GM12878 (cell line): ENCODE measurements at places on chromosomes 4 and X. TPM values are rescaled to one million over a fixed set of nuclear protein-coding genes. Genes with fewer than 3 reads are reported as not detected.

DNA sequence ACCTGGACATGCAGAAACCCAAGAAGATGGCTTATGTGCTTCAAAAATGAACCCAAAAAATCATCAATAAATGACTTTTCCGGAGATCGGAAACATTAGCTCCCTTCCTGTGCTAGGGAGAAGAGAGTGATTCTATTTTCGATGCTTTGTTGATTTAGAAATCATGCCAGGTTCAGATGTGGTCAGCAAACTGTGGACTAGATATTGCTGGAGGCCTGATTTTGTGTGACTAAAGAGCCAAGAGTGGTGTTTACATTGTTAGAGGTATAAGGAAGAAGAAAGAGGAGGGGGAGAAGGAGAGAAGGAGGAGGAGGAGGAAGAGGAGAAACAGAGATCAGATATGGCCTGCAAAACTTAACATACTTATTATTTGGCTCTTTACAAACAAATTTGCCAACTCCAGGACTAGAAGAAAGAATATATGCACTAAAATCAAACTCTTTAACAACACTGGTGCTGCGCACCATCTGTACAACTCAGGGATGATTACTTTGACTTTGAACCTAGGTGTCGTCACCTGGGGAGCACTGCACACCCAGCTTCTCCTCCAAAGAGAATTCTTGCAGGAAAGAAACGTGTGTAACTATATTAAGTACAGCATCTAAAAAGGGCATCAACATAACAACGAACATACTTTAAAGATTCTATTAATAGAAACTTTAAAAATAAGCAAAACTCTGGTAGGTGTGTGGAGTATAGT, 664.9 kb upstream of the LCORL start:
- DNase-seq, result no peak

DNA sequence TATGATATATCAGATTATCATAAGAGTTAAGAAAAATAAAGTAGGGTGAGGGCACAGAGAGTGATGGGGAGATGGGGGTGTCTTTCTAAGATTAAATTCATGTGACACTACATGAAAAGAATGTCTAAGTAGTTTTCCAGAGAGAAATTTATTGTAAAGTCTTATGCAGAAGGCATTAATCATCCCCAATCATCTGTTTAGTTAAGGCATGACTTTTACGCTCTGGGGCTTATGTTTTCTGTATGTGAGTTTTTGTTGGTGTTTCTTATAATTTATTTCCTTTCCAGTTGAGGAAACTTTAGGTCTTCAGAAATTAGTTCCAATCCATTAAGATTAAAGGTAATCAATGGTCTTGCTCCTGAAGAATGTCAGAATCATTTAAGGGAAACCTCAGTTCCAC, 383.0 kb upstream of the GALNT7 start:
- no peak for DNase-seq

Gene F9
- polyA plus RNA-seq, result not detected in 2 replicates

DNA sequence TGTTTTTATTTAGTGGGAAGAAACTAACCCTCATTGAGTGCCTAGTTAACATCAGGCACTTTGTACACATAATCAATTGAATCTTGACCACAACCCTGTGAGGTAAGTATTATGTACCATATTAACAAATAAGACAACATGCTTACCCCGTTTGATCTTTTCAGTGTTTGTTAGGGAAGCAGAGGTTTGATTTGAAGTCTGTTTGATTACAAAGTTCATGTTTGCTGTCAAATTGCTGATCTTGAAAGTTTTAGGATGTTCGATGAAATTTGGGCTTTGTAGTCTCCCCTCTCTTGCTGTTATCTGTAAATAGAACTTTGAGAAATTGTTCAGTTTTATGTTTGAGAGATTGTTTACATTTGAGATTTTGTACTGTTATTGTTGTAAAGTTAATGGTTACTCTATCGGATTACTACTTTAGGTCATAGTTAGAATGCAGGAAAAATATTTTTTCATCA, 13.4 kb upstream of the ADH4 start:
- DNase-seq, result no peak

DNA sequence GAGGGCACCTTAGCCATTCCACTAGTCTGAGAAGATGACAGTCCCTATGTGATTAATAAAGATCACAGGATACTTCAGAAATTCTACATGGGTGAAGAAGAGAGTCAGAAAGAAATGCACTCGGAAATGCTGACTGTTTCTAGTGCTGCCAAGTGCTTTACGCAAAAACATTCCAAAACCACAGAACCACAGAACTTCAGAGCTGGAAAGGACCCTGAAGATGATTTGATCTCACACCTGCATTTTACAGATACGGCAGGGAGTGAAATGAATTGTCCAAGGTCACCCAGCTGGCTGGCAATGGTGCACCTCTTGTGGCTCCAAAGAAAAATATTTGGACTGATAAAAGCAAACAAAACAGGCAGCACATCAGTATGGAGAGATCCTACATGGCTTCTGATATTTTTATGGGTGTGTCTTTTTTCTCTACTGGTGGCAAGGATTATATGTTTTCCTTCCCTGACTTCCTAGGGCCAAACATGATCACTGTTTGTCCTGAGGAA, 115.9 kb downstream of the MAML3 start:
- no peak for DNase-seq

GRCh38 chrX:17377091-17377717, 2.2 kb downstream of the NHS start:
- DNase-seq, result no peak

- no peak for DNase-seq
These were observed 290.2 kb downstream of the ZNF674 start for GRCh38 chrX:46255046-46255445.

GRCh38 chrX:143378851-143379250, 138.4 kb downstream of the SPANXN3 start:
- no peak for DNase-seq

Gene NEXMIF
- 1.4 and 1.5 TPM in 2 replicates for polyA plus RNA-seq

DNA sequence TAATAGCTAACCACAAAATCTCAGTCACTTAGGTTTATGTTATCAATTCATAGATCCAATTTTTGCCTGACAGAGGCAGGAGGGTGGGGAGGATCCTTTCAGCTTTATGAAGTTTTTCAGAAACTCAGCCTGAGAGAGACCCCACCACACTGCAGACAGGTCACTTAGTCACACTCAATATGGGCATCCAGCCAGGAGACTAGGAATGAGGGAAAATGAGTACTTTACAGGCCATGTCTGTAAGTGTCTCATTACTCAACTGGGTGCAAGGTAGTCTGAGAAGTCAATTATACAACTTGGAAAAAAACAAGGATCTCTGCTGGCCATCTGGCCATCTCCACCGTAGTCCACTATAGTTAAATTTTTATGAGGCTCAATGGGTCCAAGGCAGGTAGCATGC, 365.9 kb downstream of the INPP4B start:
- DNase-seq, result no peak

DNA sequence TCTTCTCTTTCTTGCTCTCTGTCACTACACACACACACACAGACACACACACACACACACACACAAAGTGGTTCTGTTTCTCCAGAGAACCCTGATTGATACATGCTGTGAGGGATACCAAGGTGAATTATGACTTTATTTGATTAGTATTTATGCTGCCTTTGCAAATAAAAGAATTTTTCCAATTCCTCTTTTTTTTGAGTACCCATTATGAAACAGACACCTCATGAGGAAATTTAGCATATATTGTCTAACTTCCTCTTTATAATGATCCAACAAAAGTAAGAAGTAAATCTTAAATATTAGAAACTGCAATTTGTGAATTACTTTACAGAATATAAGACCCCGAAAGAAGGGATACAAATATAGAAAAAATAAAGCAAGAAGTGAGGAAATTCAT, 14.3 kb upstream of the RAB28 start:
- no peak for DNase-seq

Gene TSPAN7
- polyA plus RNA-seq, result 0.11 and 0.19 TPM in 2 replicates

Gene CT45A2
- not detected in 2 replicates for polyA plus RNA-seq

- DNase-seq, result no peak
These were observed 2.7 kb downstream of the PCDH10 start for GRCh38 chr4:133151691-133152329.

DNA sequence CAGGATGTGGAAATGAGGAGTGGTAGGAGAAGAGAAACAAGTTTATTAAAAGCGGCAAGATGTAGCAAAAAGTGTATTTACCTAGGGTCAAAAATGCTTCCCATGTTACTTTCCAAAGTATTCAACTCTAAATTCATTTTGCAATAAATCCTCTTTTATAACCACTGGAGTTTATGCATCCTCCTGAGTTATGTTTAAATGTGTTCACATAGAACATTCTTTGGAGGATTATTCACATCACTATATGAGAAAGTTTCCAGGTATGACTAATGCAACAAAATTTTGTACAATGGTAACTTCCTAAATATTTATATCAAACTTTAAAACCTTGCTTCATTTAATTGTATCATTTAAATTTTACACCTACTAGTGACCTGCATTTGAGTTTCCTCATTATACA, 870.6 kb upstream of the SLIT2 start:
- DNase-seq, result no peak

- no peak for DNase-seq
These were observed 21.7 kb downstream of the RBPJ start for GRCh38 chr4:26342328-26343037.

DNA sequence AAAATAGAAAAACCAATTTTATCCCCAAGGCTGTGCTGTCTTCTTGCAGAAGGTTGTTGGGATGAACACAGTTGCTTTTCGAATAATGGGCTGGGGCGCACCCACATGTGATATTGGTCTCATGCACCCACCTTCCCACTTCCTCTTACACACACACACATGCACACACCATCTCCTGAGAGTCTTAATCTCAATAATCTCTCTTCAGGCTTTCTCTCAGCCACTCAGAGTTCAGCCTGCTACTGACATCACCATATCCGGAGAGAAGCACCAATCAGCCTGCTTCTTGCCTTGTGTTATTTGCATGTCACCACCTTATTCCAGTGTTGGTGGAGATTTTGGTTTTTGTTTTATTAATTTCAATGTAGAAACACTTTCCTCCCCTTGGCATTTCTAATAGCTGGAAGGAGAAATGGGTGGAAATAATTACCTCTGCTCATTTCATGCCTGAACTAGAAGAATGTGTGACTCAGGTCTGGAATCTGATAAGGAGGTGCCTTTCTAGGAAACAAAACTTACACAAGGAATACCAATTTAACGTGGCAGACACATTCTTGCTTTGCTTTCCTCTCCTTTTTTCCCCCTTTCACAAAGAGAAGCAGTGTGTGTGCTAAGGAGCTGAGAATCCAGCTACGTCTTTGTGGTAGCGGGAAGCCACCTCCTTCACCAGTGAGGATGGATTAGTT, 400.2 kb downstream of the MID1IP1 start:
- DNase-seq, result no peak
